ENCODE measurements at places on chromosomes 3 and 15. TPM values are rescaled to one million over a fixed set of nuclear protein-coding genes. Genes with fewer than 3 reads are reported as not detected.

The PLXND1 gene
- total RNA-seq = 15.8 TPM

The KPNA1 gene
- 54.2 TPM for total RNA-seq

The TRH gene
- total RNA-seq = not detected

The KLHL18 gene
- 24.2 TPM for total RNA-seq

The CHSY1 gene
- 10.0 TPM for total RNA-seq

The SCN5A gene
- not detected for total RNA-seq

The SPATA12 gene
- total RNA-seq = not detected

The ACKR4 gene
- not detected for total RNA-seq

The FBXO40 gene
- total RNA-seq = not detected

The VGLL4 gene
- 36.3 TPM for total RNA-seq

The FETUB gene
- total RNA-seq = not detected

The DPPA2 gene
- total RNA-seq = not detected

The COMMD2 gene
- 30.5 TPM for total RNA-seq

The CERS3 gene
- total RNA-seq = 120 TPM

The PLAAT1 gene
- total RNA-seq = 7.4 TPM

The SLC27A2 gene
- total RNA-seq = 0.92 TPM

The GREM1 gene
- total RNA-seq = 9.2 TPM
